H4 (cell line): ENCODE measurements at places on chromosomes 16 and 17. TPM values are rescaled to one million over a fixed set of nuclear protein-coding genes. Genes with fewer than 3 reads are reported as not detected.

TP53TG3C gene
- total RNA-seq, result not detected in 2 replicates

OR3A2 gene
- total RNA-seq, result not detected in 2 replicates

KRT39 gene
- total RNA-seq, result 0.18 TPM in 1 of 2 replicates, not detected in the other

ASGR1 gene
- 1.4 TPM in 1 of 2 replicates, not detected in the other for total RNA-seq

RAB26 gene
- total RNA-seq, result 1.9 and 3.2 TPM in 2 replicates

SEZ6 gene
- not detected in 2 replicates for total RNA-seq

CCL23 gene
- not detected in 2 replicates for total RNA-seq
